Inflammatory macrophage treated with lipopolysaccharide for 1 hour (primary cell): ENCODE measurements at places on chromosomes 11 and 22.

DNA sequence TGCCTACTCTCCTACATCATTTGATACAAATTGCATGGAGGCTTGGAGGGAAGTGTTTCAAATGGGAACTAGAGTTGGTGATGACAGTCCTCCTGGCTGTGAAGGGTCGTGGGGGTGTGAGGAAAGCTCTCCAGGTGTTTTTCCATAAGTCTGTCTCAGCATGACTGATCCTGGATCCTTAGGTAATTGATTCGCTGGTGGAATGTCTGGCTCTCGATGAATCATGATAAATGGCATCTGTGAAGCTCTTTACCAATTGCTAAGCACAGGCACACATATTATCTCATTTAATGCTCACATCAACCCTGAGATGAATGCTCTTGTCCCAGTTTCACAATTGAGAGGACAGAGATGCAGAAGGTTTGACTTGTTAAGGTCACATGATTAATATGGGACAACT, 107.5 kb downstream of the PKNOX2 start:
- DNase-seq = no peak

DNA sequence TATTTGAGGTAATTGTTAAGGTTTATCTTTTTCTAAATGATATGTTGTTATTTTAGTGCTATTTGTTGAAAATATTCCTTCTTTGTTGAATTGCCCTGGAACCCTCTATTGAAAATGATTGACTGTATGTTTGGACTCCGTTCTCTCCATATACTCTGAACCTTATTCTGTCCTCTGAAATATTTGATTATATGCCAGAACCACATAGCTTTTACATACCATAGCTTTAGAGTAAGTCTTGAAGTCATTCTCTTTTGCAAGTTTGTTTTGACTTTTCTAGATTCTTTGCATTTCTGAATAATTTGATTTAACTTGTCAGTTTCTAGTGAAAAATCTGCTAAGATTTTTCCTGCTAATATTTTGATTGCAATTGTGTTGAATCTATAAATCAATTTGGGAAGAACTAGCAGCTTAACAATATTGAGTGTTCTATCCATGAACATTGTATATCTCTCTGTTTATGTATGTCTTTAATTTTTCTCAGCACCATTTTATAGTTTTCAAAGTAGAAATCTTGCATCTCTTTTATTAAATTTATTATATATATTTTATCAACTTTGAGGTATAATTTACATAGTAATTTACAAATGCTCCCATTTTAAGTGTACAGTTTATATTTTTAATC, 51.7 kb upstream of the PITPNB start:
- no peak for DNase-seq

GRCh38 chr11:134275534-134276395, at the start of gene GLB1L3:
TSS of gene GLB1L3 (plus strand) at chr11:134276379. CDS start at chr11:134276741, 362 bp downstream.
- DNase-seq = no peak

DNA sequence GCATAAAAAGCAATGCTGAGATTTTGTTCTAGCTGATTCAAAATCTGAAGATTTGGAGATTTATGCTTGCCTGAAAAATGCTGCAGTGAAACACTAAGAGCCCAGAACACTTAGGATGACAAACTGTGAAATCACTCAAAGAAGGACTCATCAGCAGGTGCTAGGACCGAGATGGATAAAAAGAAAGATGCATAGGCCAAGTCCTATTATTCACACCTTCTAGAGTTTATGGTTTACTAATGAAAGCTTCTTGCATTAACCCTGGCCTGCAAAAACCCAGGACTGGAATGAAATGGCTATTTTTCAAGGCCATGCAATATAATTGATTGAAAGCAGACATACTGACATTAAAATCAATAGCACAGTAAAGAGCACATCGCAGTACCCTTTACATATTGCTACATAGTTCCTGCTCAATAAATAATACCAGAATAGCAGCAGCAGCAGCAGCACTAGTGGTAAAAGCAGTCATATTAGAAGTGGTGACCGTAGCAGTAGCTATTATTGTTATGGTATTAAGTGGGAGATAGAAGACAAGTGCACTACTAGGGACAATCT, 161.7 kb downstream of the RAB38 start:
- DNase-seq = no peak

- DNase-seq = no peak
Measured at GRCh38 chr11:26676641-26677040, 45.2 kb downstream of the SLC5A12 start.

DNA sequence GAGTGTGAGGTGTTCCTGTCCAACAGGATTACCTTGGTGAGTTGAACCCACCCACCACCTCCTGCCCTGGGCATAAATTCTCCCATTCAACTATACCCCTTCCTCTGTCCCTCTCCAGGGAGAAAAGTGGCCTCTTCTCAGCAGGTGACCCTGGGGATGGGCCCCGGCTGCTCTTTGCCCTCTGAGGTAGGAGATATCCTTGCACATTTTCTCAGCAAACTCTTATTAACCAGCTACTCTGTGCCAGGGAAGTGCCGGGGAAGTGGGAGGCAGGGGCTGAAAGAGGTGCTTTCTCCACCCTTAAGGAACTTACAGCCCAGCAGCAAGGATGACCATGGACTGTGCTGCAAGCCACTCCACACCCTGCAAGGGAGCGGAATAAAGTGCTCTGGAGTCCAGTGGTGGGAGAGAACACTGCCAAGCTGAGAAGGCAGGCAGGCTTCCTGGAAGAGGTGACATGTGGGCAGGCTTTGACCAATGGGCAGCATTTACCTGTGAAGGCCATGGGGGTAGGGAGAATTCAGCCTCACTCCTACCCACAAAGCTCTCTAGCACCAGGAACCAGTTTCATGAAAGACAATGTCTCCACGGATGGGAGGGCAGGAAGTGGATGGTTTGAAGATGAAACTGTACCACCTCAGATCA, 21.9 kb upstream of the OAF start:
- DNase-seq = no peak

DNA sequence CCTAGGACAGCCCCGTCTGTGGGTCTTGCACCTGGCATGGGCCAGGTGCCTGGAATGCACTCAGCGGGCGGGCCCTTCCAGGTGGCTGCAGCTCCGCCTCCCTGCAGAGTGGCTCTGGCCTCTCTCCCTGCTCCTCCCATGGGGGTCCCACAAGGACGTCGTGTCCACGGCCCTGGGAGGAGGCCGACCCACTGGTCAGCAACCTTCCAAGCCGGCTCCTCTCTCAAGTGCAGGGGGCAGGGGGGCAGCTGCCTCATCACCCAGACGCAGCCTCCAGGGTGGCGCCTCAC, 41.9 kb downstream of the CERK start:
- no peak for DNase-seq

GRCh38 chr22:48782811-48783511, 1044.7 kb downstream of the BRD1 start:
- peak; percentile 1 for DNase-seq

GRCh38 chr22:22682807-22683667, 38.6 kb downstream of the GGTLC2 start:
- DNase-seq = no peak

- no peak for DNase-seq
Measured at GRCh38 chr22:36435516-36436415, 45.7 kb downstream of the TXN2 start.

- DNase-seq = no peak
Measured at GRCh38 chr11:123057661-123058305, 4.2 kb downstream of the HSPA8 start.

DNA sequence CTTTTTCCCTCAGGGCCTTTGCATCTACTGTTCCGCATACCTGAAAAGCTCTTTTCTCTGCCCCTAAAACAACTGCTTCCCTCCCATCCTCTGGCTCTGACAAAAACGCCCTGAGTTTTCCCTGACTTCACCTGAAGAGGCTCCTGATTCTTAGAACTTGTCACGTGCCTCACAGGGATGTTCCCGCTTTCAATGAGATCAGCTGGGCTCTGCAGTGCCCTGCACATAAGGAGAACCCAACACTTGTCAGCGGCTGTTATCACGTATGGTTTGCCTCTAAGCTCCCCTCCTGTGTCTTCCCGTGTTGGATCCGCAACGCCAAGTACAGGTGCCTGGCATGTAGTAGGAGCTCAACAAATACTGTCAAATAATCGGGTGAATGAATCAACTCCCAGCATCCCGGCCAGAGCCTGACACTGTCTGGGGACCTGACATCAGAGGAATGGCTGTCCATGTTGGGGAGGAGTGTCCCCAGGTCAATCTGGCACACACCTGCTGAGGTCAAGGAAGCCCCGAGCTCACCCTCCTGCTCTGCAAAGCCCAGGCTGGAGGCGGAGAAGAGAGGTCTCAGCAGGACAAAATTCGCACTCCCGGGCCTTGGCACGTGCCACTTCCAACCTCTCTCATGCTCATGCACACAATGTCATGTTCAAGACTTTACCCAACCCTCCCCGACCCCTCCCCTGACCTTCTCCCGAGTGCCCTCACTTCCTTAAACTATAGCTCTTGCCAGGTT, 4.2 kb upstream of the GRK2 start:
- DNase-seq = no peak

- no peak for DNase-seq
Measured at GRCh38 chr11:38226684-38227083, 1628.6 kb upstream of the RAG2 start.

- DNase-seq = no peak
Measured at GRCh38 chr11:87295237-87295636, 257.5 kb downstream of the TMEM135 start.

DNA sequence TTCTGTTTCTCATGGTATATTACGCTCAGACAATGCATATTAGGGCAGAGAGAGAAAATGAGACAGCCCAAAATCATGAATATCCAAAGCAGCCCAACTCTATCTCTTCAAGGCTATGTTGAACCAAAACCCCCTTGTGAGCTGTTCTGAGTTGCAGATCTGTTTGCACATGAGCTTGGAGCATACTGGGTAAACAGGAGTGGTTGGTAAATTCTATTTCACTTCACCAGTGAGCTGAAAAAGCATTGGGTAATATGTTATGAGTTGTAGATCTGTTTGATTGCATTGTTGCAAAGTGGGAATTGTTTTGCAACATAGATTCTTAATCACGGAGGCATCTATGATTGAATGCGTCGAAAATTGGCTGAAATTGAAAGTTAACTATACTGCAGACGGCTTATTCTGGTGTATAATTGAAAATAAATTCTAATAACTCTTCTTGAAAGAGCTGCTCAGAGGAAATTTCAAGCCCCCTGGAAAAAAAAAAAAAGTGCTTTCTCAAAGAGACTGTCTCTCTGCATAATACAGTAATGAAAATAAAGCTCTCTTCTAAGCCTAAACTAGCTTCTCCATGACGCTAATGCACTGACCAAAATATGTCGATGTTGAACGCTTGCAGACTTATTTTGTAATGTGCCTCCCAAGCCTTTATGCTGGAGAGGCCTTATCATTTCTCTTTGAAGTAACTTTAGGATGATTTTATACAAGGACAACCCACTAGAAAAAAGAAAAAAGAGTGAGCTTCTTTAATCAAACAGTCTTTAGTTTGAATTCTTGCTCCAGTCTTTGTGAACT, 263.7 kb downstream of the NTM start:
- DNase-seq = no peak

- DNase-seq = no peak
Measured at GRCh38 chr11:77127920-77128691, at the start of gene MYO7A. TSS of gene MYO7A (plus strand) at chr11:77128246. CDS start at chr11:77130635, 2,389 bp downstream.

GRCh38 chr11:16909359-16910035, 104.7 kb downstream of the PLEKHA7 start:
- no peak for DNase-seq

DNA sequence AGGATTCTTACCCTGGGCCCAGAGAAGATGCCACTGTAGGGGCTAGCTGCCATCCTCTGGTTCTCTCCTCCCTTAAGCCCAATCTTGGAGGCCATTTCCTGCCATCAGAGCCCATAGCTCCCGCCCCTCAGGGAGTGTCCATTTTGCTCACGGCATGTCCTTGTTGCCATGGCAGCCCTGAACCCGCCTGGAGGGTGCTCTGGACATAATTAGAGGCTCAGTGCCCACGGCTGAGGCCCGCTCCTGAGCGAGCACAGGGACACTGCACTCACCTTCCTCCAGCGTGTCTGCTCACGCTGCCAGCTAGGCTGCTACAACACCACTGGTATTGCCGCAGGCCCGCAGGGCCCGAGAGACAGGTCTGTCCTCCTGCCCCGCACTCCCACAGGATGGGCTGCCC, 11.1 kb upstream of the SUSD2 start:
- DNase-seq = no peak
